ENCODE measurements at places on chromosomes 5 and 9. TPM values are rescaled to one million over a fixed set of nuclear protein-coding genes. Genes with fewer than 3 reads are reported as not detected.

- no peaks in the 10 kb centered on the region for H3K4me1 ChIP-seq
- H3K4me3 ChIP-seq, result no peak overlapping the region
- H3K36me3 ChIP-seq, result no peaks in the 10 kb centered on the region
- no peak overlapping the region for H3K27ac ChIP-seq
Observed at GRCh38 chr5:132546108-132546507, 2.8 kb upstream of the IL5 start.

Gene ARL14EPL
- total RNA-seq, result not detected

Gene MARCHF11
- total RNA-seq, result not detected

GRCh38 chr9:86262492-86262891 is 3.0 kb upstream of the C9orf153 start:
- H3K4me1 ChIP-seq, result no peaks in the 10 kb centered on the region
- peaks cover 13% of the 10 kb centered on the region for H3K36me3 ChIP-seq
- H3K27me3 ChIP-seq, result no peaks in the 10 kb centered on the region
- no peak overlapping the region for H3K4me3 ChIP-seq
- H3K27ac ChIP-seq, result no peak overlapping the region
- DNase-seq, result no peak

Gene SPEF2
- total RNA-seq, result 1.9 TPM

DNA sequence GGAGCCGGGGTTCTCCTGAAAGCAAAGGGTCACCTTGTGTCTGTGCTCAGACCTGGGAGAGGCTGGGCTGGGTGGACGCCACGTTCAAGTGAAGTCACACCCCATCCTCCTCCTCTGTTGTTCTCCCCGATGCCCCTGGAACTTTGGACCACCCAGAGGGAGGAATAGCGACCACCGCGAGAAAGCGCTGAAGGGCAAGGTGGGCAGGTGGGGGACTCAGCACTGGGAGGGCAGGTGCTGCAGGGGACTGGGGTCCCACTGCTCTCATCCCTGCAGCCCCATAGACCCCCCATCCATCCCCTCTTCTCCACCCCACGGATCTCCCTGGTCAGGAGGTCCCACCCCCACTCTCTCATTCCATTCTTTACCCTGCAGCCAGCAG is 48.8 kb upstream of the COL5A1 start:
- no peaks in the 10 kb centered on the region for H3K27me3 ChIP-seq
- peaks cover 10% of the 10 kb centered on the region for H3K4me1 ChIP-seq
- H3K36me3 ChIP-seq, result no peaks in the 10 kb centered on the region
- no peak overlapping the region for H3K4me3 ChIP-seq

DNA sequence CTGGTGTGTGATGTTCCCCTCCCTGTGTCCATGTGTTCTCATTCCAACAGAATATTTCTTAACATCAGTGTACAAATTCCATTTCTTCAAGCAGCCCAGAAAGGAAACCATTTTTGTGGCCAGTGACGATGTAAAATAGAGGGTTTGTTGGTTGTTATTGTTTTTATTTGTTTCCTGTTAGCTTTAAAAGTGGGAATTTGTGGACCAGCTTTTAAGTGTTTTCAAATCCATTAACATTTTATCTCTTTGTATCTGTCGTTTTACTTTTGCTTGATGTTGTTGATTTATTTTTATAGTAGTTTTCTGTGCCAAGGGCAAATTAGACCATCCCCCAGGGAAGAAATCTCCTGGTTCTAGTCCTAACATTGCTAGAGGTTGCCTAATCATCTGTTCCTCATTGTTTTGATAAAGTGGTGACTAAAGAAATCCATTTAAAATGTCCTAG is 100.0 kb downstream of the GDNF start:
- DNase-seq, result no peak

GRCh38 chr9:88418715-88419540 is 30.7 kb downstream of the SPIN1 start:
- H3K27me3 ChIP-seq, result no peaks in the 10 kb centered on the region
- no peak for DNase-seq
- no peaks in the 10 kb centered on the region for H3K4me1 ChIP-seq
- no peak overlapping the region for H3K27ac ChIP-seq

Gene LCN1
- not detected for total RNA-seq

Gene PRRT1B
- total RNA-seq, result not detected

All from thoracic aorta (tissue), 2 donors.